ENCODE measurements at places on chromosomes 4 and X.

- DNase-seq: peak; percentile 70
Observed at GRCh38 chr4:112604589-112604988, 32.1 kb downstream of the ZGRF1 start.

- no peak for DNase-seq
Observed at GRCh38 chrX:129472116-129472515, 51.2 kb downstream of the SMARCA1 start.

GRCh38 chr4:74402692-74403456, 37.9 kb downstream of the EREG start:
- no peak for DNase-seq

- no peak for DNase-seq
Observed at GRCh38 chr4:10395971-10396580, 61.1 kb downstream of the ZNF518B start.

GRCh38 chr4:53906606-53907190, 157.7 kb downstream of the CHIC2 start:
- no peak for DNase-seq

DNA sequence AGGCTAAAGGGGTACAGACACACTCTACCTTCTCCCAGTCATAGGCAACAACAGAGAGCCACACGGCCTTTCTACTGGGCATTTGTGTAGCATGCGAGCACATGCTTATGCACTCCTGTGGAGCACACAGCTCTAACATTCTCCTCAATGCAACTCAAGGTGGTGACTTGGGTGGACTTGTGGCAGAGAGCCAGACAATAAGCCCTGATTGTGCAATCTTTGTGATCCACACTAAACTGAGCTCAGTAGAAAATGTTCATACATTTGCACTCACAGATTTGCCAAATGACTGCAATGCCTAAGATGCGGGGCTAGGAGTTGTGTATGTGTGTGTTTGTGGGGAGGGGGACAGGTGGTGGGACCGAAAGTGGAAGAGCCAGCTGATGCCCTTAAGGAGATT, 31.4 kb upstream of the SETD7 start:
- no peak for DNase-seq

DNA sequence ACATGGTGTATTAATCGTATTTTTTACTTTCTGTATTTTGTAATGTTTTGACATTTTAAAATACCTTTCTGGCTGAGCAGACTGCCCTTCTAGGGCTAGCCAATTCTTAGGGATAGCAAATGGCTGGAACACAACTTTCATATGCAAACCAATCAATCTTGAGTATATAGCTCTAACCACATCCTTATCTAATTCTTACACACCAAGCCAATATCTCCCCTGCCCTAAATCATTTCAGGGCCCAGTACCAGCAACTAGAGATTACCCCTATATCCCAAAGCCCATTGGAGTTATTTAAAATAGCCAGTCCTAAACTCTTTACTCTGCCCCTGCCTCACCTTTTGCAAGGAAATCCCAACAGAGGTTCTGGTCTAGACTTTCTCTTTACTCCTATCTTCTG, 58.3 kb downstream of the INTS12 start:
- DNase-seq: no peak

DNA sequence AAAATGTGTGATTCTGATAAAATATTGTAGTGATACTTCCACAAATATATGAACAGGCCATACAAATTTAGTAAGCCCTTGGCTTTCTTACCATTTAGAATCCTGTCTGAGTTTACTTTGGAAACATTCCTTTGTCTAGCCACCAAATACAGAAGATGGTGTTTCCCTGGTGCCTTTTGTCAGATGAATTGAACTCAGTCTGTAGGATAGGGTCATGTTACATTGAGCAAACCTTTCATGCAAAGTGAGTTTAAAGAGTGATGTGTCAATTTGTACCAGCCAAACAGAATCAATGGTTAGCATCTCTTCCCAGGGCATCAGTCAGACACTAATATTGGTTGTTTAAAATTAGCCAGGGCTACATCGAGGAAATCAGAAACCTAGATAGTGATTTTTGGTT, 1443.4 kb downstream of the ARAP2 start:
- no peak for DNase-seq

Data from G401 (cell line).